CD4-positive, alpha-beta T cell treated with Interferon alpha-2 for 1 hour (primary cell): ENCODE measurements at places on chromosomes 13 and 19.

GRCh38 chr19:16025108-16026101, 50.9 kb upstream of the TPM4 start:
- no peak for DNase-seq

DNA sequence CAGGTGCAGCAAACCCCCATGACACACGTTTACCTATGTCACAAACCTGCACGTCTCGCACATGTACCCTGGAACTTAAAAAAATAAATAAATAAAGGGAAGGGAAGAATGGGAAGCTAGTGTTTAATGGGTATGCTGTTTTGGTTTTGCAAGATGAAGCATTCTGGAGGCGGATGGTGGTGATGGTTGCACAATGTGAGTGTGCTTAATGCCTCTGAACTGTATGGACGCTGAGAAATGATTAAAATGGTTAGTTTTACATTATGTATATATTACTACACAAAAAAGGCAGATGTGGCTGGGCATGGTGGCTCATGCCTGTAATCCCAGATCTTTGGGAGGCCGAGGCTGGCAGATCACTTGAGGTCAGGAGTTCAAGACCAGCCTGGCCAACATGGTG, 17.8 kb downstream of the NFILZ start:
- no peak for DNase-seq

DNA sequence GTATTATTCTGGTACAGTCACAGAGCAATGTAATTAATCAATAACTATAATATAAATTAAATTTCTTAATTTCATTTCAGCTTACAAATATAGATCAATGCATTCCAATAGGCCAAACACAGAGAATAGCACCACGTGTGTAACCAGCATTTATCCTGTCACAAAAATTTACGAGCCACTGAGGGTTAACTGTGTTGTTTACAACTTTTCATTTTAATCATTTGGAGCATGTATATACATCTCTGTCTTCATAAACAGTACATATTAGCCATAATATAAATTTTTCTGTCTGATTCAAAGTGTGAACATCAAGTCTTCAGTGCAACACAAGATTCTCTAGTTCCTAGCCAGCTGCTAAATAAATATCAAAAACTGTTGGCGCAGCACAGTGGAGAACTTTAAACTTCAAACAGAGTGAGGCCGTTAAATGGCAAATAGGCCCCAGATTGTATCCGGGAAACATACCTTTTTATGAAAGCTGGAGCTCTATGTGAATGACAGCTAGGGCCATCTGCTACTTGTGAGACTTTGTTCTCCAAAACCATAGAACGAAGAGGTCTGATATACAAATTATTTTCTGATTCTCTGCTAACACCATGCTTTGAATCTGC, 105.1 kb downstream of the TBC1D4 start:
- DNase-seq: no peak

GRCh38 chr13:75305059-75305458, 176.9 kb downstream of the TBC1D4 start:
- DNase-seq: no peak

DNA sequence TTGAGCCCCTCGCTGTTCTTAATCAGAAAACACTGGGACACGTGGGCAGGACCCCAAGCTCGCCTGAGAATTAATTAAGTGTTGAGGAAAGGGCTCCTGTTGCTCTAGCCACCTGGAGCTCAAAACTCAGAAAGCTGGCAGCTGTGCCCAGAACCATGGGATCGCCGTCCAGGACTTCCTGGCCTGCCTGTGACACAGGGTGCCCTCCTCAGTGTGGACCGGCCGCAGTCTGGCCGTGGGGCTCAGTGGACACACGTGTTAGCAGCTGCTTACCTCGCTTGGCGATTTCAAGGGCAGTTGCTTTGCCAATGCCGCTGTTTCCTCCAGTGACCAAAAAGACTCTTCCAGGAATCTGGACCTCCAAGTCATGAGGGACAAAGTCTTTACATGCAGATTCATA, 4.7 kb downstream of the DHRS12 start:
- no peak for DNase-seq

DNA sequence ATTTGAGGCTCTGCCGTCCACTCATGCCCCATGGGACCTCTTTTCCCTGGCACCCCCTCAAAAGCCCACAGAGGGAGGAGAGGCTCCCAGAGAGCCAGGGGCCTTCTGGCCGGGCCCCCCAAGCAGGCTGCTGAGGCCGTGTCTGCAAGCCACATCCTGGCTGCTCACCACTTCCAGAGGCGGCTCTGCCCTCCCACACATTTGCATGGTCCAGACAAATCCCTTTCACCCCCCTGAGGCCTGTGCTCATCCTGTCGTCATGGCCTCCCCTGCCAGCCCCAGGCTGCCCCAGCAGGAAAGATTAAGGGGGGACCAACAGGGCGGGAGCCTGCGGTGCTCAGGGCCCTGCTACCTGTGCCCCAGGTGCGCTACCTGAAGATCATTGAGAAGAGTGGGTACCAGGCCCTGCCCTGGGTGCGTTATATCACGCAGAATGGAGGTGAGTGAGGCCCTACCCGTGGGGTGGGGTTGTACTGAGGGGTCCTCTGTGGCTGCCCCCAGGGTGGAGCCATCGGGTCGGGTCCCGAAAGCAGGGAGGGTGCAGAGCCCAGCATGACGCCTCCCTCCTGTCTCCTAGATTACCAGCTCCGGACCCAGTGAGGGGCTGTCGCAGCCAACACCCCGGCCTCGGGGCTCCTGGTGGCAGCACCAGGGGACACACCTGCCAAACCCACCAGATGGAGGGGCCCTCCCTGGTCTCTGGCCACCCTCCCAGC, 36.3 kb downstream of the AP1M1 start:
- DNase-seq: no peak

GRCh38 chr19:42474743-42475142, 32.0 kb upstream of the CXCL17 start:
- no peak for DNase-seq
